Stimulated activated CD8-positive, alpha-beta memory T cell treated with anti-CD3 and anti-CD28 coated beads, Interleukin-2, amount 100 ng/mL, for 1 hour (primary cell): ENCODE measurements at places on chromosomes 7 and 10.

- no peak for DNase-seq
These were observed 57.7 kb downstream of the ASB13 start for GRCh38 chr10:5608608-5609220.

DNA sequence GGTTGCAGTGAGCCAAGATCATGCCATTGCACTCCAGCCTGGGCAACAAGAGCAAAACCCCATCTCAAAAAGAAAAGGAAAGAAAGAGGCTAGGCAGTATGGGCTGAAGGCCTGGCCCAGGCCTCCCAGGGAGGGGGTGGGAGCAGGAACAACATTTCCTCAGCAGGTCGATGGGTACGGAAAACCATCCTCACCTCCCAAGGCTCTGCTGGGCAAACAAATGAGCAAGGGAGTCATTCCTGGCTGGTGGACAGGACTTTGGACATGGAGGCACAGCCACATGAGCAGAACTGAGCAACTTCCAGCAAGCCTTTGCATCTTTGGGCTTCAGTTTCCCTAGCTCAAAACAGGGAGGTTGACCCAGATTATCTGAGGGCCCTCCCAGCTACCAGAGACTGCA lies 13.0 kb downstream of the OGDHL start:
- DNase-seq, result no peak

GRCh38 chr10:74079028-74079935 lies 71.3 kb downstream of the AP3M1 start:
- no peak for DNase-seq

DNA sequence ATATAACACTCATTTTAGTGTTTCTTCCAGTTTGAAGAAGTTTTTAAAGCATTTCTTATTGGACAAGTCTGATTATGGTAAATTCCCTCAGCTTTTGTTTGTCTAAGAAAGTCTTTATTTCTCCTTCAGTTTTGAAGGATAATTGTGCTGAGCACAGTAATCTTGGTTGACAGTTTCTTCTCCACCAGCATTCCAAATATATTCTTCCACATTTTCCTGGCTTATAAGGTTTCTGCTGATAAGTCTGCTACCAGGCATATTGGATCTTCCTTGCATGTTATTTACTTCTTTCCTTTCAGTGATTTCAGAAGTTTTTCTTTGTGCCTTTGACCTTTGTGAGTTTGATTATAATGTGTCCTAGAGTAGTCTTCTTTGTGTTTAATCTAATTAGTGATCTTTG lies 210.7 kb downstream of the ADK start:
- no peak for DNase-seq

- DNase-seq, result no peak
These were observed 10.2 kb upstream of the ZFYVE27 start for GRCh38 chr10:97726636-97727178.

- DNase-seq, result no peak
These were observed 24.6 kb downstream of the JAZF1 start for GRCh38 chr7:28155964-28156363.

DNA sequence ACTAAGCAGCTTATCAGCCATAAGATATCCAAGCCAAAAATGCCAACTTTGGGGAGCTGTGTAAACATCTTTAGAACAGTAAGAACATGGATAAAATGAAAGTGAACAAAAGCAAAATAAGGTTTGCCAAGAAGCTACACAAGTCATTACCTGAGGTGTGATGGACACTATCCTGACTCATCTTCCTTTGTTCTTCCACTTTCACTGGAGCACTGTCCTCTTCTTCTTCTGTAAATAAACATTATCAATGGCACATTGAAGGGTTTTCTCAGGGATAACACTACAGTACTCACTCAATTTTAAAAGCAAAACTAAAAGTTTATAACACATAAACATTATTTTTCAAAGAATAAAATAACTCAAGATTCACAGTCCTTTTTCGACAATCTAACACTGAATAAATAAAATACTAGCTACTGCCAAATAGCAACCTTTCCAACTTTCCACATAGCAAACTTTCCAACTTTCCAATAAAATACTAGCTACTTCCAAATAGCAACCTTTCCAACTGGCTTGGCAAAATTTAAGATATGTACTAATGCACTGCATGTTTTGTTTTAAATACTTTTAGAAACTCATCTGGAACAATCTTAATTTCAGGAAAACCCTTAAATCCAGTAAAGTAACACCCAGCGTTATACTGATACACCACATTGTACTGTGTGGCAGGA lies 174.1 kb downstream of the SKAP2 start:
- no peak for DNase-seq

GRCh38 chr7:961546-962400 lies 7.3 kb upstream of the ADAP1 start:
- DNase-seq, result no peak

GRCh38 chr7:139682136-139683013 lies 95.4 kb downstream of the HIPK2 start:
- DNase-seq, result no peak

DNA sequence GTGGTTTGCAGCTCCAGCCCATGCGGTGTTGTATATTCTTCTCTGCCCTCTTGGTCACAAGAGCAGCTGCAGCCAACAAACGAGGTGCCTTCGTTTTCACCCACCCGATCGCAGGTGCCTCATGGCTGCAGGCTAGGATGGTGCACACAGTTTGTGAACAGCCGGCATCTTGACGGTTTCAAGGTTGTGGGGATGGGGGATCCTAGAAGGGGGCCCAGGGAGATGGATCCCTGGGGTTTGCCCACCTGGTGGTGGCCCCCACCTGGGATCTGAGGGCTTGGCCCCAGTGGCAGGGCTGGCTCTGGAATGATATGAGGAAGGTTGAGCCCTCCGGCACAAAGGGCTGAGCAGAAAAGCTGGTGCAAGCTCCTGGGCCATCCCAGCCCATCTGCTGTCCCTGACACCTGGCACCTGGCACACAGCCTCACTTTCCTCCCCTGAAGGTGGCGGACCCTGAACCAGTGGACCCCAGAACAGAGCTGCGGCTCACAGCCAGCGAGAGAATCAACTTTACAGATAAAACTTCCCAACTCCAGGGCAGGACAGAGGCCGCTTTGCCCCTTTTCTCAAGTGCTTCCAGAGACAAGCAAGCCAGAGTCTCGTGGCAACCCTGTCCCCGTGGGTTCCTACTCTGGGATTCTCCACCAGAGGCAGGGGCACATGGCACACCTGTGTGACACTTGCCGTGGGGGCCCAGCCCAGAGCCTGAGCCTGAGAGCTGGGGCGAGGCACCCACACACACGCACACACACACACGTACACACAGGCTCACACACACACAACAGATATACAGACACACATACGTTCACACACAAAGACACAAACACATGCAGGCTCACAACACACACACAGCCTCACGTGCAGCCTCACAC lies 177.3 kb upstream of the PPP2R2D start:
- no peak for DNase-seq

- no peak for DNase-seq
These were observed 2.9 kb upstream of the CDK14 start for GRCh38 chr7:90593205-90593604.

GRCh38 chr10:133393401-133394063 lies 425 bp upstream of the MTG1 start:
- no peak for DNase-seq

- no peak for DNase-seq
These were observed 237.8 kb downstream of the ZWINT start for GRCh38 chr10:56123247-56123646.

- no peak for DNase-seq
These were observed 655.2 kb upstream of the NRG3 start for GRCh38 chr10:81219758-81220157.

- no peak for DNase-seq
These were observed 174.8 kb downstream of the DKK1 start for GRCh38 chr10:52488606-52489485.

GRCh38 chr10:538895-539294 lies 150.6 kb downstream of the DIP2C start:
- DNase-seq, result no peak

DNA sequence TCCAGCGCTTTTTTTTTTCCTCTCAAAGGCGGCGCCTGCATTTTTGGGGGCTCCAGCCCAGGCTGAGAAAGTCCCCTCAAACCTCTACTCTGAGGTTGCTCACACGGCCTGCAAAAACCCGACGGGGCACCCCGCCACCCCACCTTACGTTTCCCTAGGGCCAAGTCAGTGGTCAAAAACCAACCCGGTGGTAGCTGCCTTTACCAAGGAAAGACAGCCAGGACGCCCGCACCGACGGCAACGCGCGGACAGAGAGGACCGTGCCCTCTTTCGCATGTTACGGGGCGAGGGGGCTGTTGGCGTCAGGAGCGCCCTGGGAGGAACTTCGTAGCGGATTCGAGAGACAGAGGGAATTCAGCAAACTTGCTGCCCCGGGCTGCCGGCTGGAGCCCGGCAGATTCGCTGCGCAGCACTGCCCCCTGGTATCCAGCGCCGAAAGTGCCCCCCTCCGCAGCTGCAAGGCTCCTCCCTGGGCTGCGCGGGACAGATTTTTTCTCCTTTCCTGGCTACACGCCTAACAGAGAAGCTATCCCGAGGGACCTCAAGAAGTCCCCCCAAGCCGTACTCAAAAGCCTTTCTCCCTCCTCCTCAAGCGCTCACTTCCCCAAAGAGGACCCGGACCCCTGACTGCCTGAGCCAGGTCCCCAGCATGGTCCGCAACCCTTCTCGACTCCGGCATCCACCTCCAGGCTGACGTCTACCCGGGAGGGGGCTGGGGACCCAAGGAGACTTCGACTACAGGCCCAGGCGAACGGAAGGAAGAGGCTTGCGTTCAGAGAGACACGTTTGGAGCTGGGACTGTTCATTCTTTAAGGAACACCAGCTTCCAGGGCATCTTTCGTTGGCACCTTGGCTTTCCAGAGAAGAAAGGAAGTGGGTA lies 27.7 kb upstream of the VAX1 start:
- no peak for DNase-seq

DNA sequence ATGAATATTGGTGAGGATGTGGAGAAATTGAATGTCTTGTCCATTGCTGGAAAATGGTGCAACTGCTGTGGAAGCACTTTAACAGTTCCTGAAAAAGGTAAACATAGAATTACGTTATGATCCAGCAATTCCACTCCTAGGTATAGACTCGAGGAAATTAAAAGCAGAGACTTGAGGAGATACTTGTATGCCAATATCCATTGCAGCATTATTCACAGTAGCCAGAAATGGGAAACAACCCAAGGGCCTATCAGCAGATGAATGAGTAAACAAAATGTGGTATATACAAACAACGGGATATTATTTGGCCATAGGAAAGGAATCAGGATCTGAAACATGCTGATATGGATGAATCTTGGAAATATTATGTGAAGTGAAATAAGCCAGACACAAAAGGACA lies 32.5 kb upstream of the MTURN start:
- no peak for DNase-seq

- DNase-seq, result no peak
These were observed 47.8 kb downstream of the SPAM1 start for GRCh38 chr7:123972831-123973230.

- DNase-seq, result no peak
These were observed 31.1 kb downstream of the NEUROD6 start for GRCh38 chr7:31309407-31309806.

DNA sequence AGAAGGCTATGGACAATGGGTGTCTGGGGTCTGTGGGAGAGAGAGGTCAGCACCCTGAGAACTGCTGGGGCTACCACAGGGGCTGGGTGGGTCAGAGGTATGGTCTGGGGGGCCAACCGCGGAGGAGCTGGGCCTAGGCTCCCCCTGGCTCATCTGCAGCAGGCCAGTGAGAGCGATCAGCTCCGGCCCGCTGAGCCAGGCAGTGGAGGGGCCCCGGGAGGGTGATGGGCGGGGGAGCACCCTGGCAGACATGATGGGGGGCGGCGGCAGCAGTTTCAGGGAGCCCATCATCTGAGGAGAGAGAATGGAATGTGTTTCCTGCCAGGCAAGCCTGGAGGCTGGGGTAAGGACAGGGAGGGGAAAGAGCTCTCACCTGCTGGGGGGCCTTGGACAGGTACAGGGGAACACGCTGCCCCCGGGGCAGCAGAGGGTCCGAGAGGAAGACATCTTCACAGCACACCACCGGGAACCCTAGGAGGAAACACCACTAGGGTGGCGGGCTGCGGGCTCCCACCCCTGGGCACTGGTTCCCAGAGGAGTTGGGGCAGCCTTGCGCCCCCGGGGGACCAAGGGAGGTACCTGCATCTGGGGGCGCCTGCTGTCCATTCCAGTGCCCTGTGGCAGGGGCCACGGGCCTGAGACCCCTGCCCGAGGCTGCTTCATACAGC lies 1.3 kb downstream of the SAP25 start:
- no peak for DNase-seq

GRCh38 chr10:34967335-34967880 lies 122.7 kb downstream of the CUL2 start:
- DNase-seq, result no peak

DNA sequence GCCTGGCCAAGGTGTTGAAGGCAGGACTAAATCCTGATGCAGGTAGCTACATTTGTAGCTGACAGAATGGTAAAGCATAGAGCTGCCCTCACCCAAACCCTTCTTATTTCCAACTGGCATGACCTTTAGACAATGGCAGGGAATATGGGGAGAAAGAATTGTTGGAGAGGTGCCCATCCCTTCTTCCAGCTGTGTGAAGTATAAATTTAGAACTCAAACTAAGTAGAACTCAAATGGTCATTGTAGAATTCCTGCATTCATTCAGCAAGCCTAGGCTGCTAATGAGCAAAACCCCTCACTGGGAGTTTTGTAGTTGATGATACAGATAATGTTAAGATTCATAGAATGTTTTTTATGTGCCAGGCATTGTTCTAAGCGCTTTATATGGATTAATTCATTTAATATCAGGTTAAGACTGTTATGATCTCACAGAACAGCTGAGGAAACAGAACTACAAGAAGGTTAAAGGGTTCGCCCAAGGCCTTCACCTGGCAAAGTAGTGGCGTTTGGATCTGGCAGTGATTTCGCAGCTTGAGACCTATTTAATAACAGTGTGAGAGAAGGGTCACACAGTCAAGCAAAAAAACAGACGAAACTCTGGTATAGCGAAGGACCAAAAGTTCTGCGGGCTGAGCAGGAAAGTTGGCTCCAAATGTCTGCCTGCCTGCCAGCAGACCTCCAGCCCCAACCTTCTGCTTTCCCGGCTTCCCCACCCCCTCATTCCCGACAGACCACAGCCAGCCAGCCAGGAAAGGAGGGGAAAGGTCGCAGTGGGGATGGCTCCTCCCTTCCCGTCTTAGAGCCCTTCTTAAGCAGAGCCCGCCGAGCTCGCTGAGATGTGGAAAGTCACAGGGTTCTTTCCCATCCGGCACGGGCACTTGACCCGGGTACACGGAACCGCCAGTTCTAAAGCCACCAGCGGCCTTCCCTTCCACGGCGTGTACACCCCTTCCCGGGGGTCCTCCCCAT lies 1.6 kb upstream of the HILPDA start:
- no peak for DNase-seq

GRCh38 chr7:85055906-85056305 lies 130.9 kb downstream of the SEMA3D start:
- DNase-seq, result no peak

DNA sequence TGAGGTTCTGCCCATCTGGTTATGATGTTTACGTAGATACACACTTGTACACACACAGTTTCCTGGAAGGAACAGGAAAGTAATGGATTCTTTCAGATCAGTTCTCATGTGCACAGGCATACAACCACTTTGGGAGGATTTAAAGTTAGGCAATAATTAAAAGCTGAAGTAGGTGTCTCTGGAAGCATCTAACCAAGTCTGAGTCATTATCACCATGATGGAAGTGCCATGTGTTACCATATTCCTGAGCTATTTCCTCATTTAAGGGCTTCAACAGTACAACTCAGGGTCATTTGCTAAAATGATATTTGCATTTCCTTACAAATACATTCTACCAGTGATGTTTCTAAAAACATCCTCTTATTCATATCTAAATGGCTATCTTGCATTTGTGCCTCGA lies 41.4 kb upstream of the BET1 start:
- DNase-seq, result no peak

- no peak for DNase-seq
These were observed 80.2 kb downstream of the HTR7 start for GRCh38 chr10:90777621-90778020.

- DNase-seq, result no peak
These were observed 79.1 kb upstream of the ZEB1 start for GRCh38 chr10:31239961-31240360.
